ENCODE measurements at places on chromosomes 11 and 22. TPM values are rescaled to one million over a fixed set of nuclear protein-coding genes. Genes with fewer than 3 reads are reported as not detected.

DNA sequence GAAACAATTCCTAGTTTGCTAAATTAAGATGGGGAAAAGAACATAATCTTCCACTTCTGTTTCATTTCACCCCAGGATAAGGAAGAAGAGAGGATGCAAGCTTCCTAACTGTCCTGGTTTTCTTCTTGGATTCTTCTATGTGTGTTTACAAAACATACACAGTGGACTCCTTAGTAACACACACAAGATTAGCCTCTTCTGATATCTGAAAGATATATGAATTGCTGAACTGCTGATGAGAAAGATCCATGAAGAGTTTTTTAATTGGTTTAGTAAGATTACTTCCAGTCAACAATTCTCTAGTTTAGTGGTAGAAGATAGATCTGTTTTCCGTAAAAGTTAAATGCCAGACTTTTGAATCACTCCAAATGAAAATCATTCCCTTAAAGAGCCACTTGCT, 86.8 kb downstream of the WT1 start:
- DNase-seq, result no peak

Gene ENTHD1
- total RNA-seq, result 0.59 TPM

- no peak for DNase-seq
Observed at GRCh38 chr22:27670701-27671412, 130.7 kb downstream of the MN1 start.

Gene ZNF215
- 3.6 TPM for total RNA-seq

Gene HPX
- total RNA-seq, result 0.33 TPM

- no peak for DNase-seq
Observed at GRCh38 chr11:19105011-19105410, 12.0 kb upstream of the ZDHHC13 start.

- peak; percentile 70 for DNase-seq
Observed at GRCh38 chr11:69293819-69294505, at the start of gene MYEOV. TSS of gene MYEOV (plus strand) at chr11:69294155. CDS start at chr11:69295355, 1,200 bp downstream.

GRCh38 chr11:60743058-60743457, 13.6 kb upstream of the MS4A15 start:
- DNase-seq, result no peak

DNA sequence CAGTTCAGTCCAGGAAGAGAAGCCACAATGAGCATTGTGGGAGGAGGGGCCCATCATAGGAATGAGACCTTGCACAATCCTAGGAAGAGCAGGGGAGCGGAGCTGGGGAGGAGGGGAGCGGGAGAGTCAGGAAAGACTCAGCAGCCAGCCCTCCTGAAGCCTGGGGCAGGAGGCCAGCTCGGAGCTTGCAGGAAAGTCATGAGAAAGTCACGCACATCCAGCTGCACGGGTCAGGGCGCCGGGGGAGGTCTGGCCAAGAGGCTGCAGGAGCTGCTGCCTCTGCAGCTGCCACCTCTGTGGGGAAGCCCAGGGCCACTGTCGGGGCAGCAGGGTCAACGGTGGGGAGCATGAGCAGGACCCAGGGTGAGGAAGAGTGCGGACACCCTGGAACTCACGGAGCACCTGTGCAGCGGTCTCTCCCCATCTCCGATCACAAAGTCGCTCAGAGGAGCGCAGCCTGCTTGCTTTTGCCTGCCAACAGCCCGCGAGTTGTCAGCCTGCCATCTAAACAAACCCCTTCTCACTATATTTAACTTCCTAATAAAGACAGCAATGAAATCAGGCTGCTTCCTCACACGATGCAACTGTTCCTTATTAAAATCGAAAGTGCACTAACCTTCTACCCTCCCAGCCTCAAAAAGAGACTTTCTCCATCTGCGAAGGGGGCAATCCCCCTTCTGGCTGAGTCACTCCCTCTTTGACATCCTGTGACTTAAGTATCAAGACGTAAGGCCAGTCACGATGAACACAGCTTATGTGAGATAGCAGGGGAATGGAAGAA, 52.9 kb upstream of the RTL6 start:
- peak; percentile 68 for DNase-seq

DNA sequence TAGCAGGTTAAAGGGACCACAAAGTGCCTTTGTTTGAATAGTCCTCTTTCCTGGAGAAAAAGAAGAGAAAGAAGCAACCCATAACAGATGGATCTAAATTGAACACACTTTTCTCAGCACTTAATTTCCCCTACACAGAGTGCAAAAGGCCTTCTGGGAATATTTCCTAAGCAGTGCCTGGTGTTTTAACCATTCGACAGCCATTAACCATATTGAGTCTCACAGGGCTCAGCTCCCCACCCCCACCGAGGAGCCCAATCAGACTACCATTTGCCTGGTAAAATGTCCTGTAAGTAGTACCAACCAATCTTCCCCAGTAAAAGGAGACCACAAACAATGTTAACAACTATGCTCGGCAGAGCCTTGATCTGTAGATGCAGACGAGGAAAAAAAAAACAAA, 40.7 kb upstream of the SLC6A5 start:
- no peak for DNase-seq

Gene MS4A1
- not detected for total RNA-seq

Gene GRAMD1B
- 45.7 TPM for total RNA-seq

DNA sequence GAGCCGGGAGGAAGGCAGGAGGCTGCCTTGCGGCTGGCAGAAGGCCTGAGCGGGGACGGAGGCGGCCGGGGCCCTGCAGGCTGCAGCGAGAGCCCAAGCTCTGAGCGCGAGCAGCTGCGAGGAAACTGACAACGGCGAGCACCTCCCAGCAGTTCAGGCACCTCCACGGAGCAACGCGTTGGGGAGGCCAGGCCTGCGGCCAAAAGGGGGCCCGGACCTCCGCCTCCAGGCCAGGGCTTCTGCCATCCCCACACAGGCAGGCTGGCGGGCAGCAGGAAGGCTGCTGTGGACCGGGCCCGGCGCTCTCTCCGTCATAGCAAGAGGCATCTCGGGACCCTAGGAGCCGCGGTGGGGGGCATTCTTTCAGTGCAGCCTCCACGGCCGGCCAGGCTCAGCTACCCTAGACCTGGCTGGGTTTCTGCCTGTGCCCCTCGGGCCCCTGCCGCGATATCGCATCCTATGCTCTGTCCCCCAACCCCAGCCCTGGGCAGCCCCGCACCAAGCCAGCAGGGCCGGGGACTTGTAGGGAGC, 22.9 kb upstream of the SLC22A12 start:
- no peak for DNase-seq

- no peak for DNase-seq
Observed at GRCh38 chr11:112179601-112180000, 4.3 kb downstream of the BCO2 start.

- DNase-seq, result no peak
Observed at GRCh38 chr11:16741473-16741872, 3.0 kb downstream of the C11orf58 start.

DNA sequence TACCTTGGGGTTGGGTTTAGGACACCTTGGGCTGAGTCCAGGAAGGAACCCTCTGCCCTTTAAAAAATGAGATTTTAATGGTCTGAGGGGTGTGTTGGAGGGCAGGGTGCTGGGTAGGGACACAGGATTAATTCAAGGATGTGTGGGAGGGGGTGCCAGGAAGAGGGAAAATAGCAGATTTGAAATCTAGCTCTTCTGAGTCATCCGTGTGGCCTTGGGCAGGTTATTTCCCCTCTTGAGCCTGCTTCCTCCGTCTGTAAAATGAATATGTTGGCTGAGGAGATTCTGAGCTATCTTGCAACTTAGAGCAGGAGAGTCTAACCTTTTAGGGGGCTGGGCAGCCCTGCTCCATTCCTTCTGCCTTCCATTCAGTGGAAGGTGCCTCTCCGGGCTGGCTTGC, 3.0 kb downstream of the TSPAN18 start:
- DNase-seq, result peak; percentile 25

GRCh38 chr11:94602430-94603372, 35.5 kb downstream of the PIWIL4 start:
- peak; percentile 76 for DNase-seq

Measured in activated CD4-positive, alpha-beta T cell treated with anti-CD3 and anti-CD28 coated beads for 36 hours (primary cell).